ENCODE measurements at places on chromosomes 4 and X. TPM values are rescaled to one million over a fixed set of nuclear protein-coding genes. Genes with fewer than 3 reads are reported as not detected.

DNA sequence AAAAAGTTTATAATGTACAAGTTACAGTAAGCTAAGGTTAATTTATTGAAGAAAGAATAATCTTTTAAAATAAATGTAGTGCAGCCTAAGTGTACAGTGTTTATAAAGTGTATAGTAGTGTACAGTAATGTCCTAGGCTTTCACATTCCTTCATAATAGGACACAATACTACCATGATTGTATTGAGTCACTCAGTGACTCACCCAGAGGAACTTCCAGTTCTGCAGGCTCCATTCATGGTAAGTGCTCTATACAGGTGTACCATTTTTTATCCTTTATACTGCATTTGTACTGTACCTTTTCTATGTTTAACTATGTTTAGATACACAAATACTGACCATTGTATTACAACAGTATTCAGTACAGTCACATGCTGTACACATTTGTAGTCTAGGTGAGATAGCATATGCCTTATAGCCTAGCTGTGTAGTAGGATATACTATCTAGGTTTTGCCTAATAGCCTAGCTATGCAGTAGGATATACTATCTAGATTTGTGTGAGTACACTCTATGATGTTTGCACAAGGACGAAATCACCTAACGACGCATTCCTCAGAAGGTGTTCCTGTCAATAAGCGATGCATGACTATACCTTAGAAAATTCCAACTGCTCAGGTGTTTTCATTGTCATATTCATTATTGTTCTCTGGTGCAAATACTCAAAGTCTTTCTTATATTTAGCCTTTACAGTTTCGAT is 5.5 kb upstream of the TMEM255A start:
- no peak for DNase-seq

- no peak for DNase-seq
Observed at GRCh38 chr4:129278868-129279267, 182.9 kb downstream of the C4orf33 start.

DNA sequence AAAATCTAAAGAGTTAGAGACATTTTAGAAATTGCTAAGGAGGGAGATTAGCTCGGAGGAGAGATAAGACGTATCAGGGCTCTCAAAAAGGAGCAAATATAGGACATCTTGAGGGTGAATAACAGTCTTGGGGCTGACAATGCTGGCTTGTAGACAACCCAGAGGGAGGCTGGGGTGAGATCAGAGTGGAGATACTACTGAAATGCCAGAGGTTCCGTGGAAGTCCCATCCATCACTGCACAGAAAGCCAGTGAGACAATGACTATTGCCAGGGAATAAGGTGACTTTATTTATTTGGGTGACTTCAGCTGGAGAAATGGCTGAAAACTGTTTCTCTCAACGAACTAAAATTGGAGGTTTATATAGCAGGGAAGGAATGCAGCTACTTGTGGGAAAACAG is 838.1 kb upstream of the AGA start:
- DNase-seq = no peak

Gene PPA2
- 237 TPM for total RNA-seq

GRCh38 chrX:350148-350533 is 31.5 kb upstream of the GTPBP6 start:
- DNase-seq = no peak

All from neural progenitor cell (in vitro differentiated cells).